ENCODE measurements at places on chromosomes 4 and X.
A peak's percentile ranks its signal among the peaks of the same experiment; 100 is the strongest.

GRCh38 chr4:122606364-122607043, 14.4 kb downstream of the IL21 start:
- no peak for DNase-seq

- no peak for DNase-seq
Observed at GRCh38 chr4:100539706-100540105, 21.9 kb upstream of the EMCN start.

DNA sequence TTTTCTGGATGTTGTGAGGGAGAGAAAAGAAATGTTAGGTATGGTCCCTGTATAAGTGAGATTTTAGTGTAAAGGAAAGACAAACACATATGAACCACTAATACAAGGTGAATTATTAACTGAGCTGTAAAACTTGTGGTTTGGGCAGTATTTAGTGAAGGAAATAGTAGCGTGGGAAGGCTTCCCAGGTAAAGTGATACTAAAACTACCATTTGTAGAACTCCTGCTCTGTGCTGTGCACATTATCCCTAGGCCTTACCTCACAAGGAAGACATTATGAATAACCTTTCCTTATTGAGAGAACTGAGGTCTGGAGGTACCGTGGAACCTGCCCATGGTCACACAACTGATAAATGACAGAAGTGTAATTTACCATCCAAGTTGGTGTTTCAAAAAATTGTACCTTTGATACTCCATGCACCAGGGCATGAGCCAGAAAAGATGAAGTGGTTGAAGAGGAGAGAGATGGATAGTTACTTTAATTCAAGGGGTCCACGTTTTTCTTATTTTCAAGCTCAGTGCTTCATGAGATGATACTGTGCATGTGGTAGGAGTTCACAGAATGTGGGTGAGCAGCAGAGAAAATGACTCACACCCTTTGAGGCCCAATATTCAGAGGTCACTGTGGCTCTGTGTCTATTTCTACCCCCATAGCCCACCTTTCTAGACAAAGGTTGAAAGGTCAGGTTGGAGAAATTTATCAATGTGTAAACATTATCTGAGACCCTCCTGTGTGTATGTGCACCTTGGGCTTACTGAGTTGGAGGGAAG, 2.6 kb upstream of the VSIG4 start:
- no peak for DNase-seq

- DNase-seq: no peak
Observed at GRCh38 chrX:100830143-100830542, 10.0 kb downstream of the CSTF2 start.

- DNase-seq: peak; percentile 75
Observed at GRCh38 chrX:12946838-12947544, 27.9 kb upstream of the TMSB4X start.

GRCh38 chr4:108628411-108628810, 8.0 kb downstream of the RPL34 start:
- DNase-seq: no peak

- no peak for DNase-seq
Observed at GRCh38 chr4:186146458-186146857, 42.0 kb downstream of the FAM149A start.

DNA sequence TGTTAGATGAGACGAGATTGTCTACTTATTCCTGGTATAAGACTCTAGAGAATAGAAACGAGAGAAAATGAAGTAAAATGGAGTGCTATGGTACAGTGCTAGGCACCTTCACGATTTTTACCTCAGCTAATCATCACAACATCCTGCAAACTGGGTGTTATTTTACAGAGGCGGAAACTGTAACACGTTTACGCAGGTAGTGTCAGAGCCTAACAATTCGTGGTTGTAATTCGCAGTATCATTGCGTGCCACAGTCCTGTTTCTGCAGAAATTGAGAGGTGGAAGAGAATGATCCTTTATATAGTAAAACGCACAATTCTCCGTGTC, 383 bp upstream of the TBC1D19 start:
- no peak for DNase-seq

- no peak for DNase-seq
Observed at GRCh38 chr4:79757600-79757999, 315.4 kb downstream of the ANTXR2 start.

- DNase-seq: peak; percentile 49
Observed at GRCh38 chrX:77442728-77443127, 4.5 kb upstream of the FGF16 start.

GRCh38 chr4:159551281-159551680, 448.4 kb downstream of the RAPGEF2 start:
- no peak for DNase-seq

GRCh38 chr4:113790478-113790877, 28.9 kb upstream of the CAMK2D start:
- no peak for DNase-seq

GRCh38 chr4:48651914-48652313, 128.2 kb downstream of the FRYL start:
- peak; percentile 69 for DNase-seq

- no peak for DNase-seq
Observed at GRCh38 chrX:100944601-100945000, 15.9 kb upstream of the XKRX start.

DNA sequence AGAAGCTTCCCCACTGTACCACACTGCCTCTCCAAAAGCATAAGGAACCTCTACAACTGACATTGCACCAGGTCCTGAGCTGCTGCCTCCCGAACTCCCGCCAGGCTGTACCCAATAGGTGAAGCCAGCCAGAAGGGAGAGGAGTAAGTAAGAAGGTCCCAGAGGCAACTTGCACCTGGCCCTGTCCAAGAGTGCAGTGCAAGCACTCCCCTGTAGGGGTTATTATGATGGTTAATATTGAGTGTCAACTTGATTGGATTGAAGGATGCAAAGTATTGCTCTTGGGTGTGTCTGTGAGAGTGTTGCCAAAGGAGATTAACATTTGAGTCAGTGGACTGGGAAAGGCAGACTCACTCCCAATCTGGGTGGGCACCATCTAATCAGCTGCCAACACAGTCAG, 879.3 kb upstream of the SLIT2 start:
- no peak for DNase-seq

GRCh38 chrX:68584221-68584620, 63.2 kb upstream of the STARD8 start:
- no peak for DNase-seq

GRCh38 chr4:4599481-4600275, 57.8 kb upstream of the STX18 start:
- DNase-seq: no peak

GRCh38 chr4:125594056-125594602, 279.4 kb downstream of the FAT4 start:
- no peak for DNase-seq

- no peak for DNase-seq
Observed at GRCh38 chr4:74793757-74794381, 454 bp downstream of the BTC start.

DNA sequence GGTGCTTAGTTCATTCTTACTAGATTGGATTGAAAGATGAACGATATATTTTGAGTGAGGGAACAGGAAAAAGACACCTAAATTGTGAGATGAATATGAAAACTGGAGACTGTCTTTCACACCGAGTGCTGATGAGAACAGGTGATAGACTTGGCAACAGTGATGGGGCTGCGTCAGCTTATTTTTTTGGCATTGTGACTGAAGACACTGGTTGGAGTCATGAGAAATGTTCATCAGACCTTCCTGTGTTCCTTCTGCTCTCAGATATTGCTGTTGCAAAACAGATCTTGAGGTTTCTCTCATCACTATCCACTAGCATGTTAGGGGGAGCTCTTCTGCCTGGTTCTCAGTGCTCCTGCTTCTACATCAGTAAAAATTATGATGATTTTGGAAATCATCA, 124.2 kb upstream of the KCNIP4 start:
- no peak for DNase-seq

- DNase-seq: no peak
Observed at GRCh38 chr4:82519072-82519471, 42.7 kb downstream of the TMEM150C start.

GRCh38 chr4:124594945-124595344, 117.6 kb downstream of the ANKRD50 start:
- DNase-seq: no peak

DNA sequence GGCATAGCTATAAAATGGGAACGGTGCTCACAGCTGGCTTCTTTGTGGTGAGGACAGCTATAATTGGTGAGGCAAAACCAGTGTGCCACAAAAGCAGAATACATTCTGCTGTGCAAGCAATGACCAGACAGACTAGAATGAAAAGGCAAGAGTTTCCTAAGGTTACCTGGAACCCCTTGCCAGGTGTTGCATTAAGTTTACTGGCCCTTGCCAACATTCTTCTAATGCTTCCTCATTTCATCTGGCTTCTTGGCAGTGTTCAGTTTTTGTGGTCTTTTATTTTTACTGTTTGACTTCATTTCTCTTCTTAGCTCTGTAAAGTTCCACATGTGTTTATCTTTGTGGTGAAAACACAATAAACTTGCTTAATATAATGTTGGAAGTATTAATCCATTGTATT, 131.4 kb downstream of the PTTG2 start:
- DNase-seq: peak; percentile 35

DNA sequence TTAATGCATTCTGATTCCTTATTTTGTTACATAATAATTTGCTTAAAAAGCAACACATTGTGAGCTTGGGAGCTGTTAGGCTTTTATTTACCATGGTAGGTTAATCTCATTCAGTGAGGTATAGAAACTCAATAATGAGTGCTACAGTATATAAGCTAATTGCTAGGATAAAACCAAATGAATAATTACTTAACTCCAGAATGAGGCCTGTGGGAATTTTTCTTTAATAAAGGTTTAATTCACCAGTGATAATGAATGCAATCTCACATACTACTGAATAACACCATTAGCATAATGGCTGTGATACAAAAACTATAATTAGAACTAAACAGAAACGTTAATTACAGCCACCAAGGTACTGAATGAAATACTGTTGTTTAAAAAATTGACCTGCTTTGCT, 326.3 kb downstream of the IQCM start:
- no peak for DNase-seq
